ENCODE measurements at places on chromosomes 2 and 18. TPM values are rescaled to one million over a fixed set of nuclear protein-coding genes. Genes with fewer than 3 reads are reported as not detected.

FBLN7 gene
- total RNA-seq, result 8.4 TPM

NXPH2 gene
- total RNA-seq, result 3.1 TPM

PROC gene
- 0.51 TPM for total RNA-seq

SLC4A3 gene
- 15.8 TPM for total RNA-seq

GPR35 gene
- total RNA-seq, result 0.71 TPM

LIPG gene
- 4.0 TPM for total RNA-seq

HPCAL1 gene
- total RNA-seq, result 5.9 TPM

CTLA4 gene
- total RNA-seq, result not detected

MARCHF4 gene
- total RNA-seq, result 1.3 TPM

CEP76 gene
- total RNA-seq, result 17.5 TPM

ATP8B1 gene
- total RNA-seq, result 0.74 TPM

COL4A4 gene
- total RNA-seq, result 2.2 TPM

PARD6G gene
- 20.3 TPM for total RNA-seq

SMARCAL1 gene
- 31.7 TPM for total RNA-seq

RIT2 gene
- total RNA-seq, result 0.81 TPM

RAX gene
- 5.3 TPM for total RNA-seq

Measured in endodermal cell (in vitro differentiated cells).